ENCODE measurements at places on chromosomes 12 and 14.

- no peak for DNase-seq
Observed at GRCh38 chr12:120093592-120094355, 22.8 kb downstream of the RAB35 start.

GRCh38 chr14:99518441-99519346 is 37.5 kb downstream of the CCNK start:
- DNase-seq: peak; percentile 73

GRCh38 chr12:28446031-28446430 is 255.8 kb downstream of the CCDC91 start:
- no peak for DNase-seq

DNA sequence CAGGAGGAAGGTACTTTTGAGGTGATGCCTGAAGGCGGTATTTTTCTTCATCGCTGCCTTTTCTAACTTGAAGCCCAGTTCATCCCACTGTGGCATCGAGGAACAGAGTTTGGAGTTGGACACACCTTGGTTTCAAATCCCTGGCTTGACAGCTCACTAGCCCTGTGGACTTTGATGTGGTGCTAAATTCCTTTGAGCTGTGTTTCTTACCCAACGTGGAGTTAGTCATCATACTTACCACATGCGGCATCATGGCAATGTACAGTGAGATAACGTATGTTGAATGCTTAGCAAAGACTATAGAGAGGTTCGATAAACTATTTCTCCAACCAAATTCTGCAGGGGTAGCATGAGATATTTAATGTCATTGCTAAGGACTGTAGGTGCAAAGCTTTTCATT is 3.4 kb downstream of the PLEKHG3 start:
- no peak for DNase-seq

GRCh38 chr14:74905595-74906142 is 17.4 kb downstream of the RPS6KL1 start:
- peak; percentile 76 for DNase-seq

- no peak for DNase-seq
Observed at GRCh38 chr14:22848351-22849164, 12.2 kb downstream of the MMP14 start.

DNA sequence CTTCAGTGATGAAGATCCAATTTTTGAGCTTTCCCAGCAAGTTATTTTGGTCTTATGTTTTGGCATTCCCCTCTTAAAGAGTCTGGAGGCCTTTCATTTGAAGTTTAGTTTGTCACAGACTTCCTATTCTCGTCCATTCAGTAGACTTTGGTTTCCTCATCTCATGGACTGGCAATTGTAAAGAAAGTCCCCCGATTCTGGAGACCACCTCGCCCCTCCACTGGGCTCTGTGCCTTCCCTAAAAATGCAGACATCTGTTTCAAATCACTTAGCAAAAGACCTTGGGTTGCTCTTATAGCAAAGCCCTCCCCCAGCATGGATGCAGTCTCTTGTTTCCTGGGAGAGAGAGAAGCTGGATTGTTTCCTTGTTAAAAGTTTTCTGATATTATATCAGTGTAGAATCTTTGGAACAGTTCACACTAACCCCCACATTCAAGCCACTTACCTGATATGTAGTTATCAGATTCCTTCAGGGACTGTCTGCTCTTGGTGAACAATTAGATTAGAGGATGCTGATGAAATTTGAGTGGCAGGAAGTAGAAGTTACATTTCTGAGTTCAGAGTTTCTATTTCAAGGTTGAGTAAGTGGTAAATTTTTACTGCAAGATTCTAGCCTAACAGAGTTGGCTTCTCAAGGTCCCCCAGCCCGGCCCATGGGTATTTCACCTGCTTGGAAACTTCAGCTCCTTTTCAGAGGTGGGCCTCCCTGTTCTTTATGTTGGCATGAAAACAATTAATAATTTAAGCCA is 56.3 kb downstream of the PLXNC1 start:
- no peak for DNase-seq

DNA sequence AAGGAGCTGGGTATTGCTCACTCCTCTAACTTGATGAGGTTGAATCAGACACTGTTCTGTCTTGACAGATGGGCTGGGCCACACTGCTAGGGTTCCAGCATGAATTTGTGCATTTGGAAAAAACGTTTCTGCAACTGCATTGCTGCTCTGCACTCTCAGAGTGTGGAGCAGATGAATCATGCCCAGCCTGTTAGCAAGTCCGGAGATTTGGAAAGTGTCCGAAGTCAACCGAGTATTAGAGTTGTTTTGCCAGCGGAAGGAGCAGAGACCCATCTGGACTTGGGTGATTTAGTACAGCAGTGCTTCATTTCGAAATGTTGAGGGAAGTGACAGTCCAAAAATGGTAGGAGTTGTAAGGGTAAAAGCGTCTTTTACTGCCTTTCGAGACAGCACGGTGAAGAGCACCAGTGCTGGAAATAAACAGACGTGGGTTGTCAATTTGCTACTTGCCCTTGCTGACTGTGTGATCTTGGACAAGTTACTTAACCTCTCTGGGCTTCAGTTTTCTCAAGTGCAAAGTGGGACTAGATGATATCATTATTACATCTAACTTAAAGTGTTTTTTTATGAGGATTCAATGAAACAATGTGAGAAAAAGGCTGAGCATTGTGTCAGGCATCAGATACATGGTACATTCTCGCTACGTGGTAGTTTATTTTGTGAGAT is 139.5 kb downstream of the CHST11 start:
- no peak for DNase-seq

DNA sequence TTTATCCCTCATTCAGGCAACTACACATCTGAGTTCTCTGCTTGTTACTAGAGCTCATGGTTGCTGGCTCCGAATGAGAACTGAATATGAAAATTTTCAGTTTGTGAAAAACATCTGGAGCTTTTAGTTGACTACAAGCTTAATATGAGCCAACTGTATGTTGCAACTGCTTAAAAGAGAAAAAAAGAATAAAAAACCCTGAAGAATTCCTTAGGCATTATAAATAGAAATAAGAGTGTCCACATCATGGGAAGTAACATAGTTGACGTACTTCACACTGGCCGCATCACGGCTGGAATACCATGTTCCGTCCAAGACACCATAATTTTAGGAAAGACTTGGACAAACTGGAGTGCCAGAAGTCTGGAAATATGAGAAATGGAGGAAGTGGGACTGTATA is 57.9 kb downstream of the PDE3A start:
- DNase-seq: no peak

GRCh38 chr12:2311020-2311778 is 258.4 kb downstream of the CACNA1C start:
- no peak for DNase-seq

DNA sequence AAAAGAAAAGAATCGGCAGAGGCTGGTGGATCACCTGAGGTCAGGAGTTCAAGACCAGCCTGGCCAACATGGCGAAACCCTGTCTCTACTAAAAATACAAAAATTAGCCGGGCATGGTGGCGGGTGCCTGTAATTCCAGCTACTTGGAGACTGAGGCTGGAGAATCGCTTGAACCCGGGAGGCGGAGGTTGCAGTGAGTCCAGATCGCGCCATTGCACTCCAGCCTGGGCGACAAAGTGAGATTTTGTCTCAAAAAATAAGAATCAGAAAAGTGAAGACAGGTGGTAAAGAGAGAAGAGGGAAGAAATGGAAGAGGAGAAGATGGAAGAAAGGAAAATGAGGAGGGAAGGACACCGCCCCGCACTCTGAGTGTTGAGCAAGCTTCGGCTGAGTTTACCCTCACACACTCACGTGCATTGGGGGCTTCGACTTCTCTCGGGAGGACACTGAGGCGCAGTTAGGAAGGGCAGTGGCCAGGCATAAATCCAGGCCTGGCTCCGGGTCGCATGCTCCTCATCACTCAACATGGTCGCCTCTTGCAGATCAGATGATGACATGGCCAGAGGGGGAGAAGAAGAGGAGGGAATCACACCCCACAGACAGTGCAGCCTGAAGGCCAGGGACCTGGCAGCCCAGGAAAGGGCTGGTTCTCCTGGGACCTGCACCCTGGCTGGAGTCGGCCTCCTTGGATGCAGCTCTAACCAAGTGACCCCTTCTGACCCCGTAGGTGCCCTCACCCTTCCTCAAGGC is 61.1 kb downstream of the PRMT8 start:
- no peak for DNase-seq

- DNase-seq: no peak
Observed at GRCh38 chr12:2256915-2257314, 204.1 kb downstream of the CACNA1C start.

- no peak for DNase-seq
Observed at GRCh38 chr14:89702073-89702875, 252.3 kb downstream of the EFCAB11 start.

- no peak for DNase-seq
Observed at GRCh38 chr12:29742646-29743045, 41.1 kb downstream of the TMTC1 start.

- DNase-seq: no peak
Observed at GRCh38 chr12:23753628-23754365, 195.7 kb downstream of the SOX5 start.

GRCh38 chr12:108320507-108321293 is 18.4 kb downstream of the CMKLR1 start:
- no peak for DNase-seq

DNA sequence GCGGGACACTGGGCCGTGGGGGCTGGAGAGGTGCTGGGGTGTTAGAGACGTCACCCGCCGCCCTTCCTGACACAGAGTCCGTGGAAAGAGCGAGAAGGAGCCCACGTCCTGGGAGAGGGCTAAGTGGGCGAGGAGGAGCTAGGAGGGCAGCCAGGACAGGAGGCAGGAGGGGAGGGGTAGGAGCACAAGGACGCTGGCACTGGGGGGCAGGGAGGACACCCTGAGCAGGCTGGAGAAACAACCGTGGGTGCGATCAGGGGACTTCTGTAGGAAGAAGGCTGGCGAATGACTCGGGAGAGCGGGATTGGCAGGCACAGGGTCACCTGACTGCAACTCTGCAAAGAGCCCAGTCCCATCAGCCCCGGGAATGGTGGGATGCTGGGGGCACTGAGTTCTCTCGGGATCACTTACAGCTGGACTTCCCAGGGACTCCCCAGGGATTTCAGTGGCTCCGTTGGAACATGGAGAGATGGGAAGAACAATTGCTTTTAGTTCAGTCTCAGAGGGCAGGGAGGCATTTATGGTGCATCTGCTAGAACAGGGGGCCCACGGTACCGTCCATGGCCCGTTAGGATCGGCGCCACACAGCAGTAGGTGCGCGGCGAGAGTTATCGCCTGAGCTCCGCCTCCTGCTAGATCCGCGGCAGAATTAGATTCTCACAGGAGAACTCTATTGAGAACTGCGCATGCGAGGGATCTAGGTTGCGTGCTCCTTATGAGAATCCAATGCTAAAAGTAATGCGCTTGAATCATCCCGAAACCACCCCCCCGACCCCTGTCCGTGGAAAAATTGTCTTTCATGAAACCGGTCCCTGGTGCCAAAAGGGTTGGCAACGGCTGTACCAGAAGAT is 24.3 kb downstream of the UBR7 start:
- DNase-seq: no peak

GRCh38 chr12:19529951-19530636 is 90.8 kb downstream of the AEBP2 start:
- no peak for DNase-seq

GRCh38 chr14:82786483-82786880 is 1252.8 kb upstream of the SEL1L start:
- DNase-seq: no peak

DNA sequence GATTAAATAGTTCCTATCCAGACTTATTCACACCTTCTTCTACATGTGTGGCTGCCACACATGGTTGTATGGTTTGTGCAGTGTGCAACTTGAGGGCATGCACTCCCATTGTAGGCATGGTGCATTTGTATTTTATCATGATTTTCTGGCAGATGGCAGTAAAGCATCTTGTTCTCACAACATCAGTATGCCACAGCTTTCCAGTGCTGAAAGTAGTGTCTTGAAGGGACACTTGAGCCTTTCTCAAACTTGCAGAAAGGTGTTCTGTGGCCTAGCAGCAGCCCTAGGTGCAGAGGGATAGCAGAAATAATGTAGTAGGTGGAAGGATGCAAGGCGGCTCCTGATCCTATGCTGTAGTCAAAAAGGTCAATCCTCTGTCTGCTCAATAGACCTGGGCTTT is 72.9 kb downstream of the LMNTD1 start:
- DNase-seq: no peak

DNA sequence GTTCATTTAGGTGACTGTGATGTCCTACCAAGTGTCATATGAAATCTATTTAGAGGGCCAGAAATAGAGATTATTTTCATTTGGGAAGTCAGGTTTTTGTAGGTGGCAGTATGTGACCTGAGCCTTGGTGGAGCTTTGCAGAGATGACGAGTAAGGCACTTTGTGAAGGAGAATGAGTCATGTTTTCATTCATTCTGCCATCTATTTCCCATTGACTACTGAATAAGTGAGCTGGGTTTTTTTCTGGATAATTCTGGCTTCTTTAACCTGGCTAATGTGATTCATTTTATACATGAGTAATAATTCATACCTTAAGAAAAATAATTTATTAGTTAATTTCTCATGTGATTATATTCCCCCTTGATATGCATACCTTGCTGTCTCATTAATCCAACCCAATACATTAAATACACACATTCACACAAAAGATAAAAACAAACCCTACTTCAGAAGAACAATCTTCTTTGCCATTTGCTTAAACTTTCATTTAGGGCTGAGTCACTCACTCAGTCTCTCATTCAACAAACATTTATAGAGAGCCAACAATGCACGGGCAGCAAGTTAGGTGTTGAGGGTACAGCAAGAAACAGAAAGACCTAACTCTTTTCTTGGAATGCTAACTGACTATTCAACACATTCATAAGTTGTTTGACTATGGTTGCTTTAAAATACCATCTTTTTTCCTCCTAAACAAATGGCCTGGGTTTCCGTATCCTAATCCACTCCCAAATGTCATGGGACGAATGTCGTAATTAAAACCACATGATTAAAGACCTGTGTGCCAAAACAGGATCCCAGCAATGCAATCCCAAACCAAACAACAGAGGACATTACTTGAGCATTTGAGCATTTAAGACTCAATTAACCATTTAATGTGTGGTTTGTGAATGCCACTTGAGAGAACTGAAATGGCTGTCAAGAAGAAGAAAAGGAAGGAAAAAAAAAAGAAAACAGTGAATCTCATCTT is 78.0 kb downstream of the KITLG start:
- DNase-seq: no peak

DNA sequence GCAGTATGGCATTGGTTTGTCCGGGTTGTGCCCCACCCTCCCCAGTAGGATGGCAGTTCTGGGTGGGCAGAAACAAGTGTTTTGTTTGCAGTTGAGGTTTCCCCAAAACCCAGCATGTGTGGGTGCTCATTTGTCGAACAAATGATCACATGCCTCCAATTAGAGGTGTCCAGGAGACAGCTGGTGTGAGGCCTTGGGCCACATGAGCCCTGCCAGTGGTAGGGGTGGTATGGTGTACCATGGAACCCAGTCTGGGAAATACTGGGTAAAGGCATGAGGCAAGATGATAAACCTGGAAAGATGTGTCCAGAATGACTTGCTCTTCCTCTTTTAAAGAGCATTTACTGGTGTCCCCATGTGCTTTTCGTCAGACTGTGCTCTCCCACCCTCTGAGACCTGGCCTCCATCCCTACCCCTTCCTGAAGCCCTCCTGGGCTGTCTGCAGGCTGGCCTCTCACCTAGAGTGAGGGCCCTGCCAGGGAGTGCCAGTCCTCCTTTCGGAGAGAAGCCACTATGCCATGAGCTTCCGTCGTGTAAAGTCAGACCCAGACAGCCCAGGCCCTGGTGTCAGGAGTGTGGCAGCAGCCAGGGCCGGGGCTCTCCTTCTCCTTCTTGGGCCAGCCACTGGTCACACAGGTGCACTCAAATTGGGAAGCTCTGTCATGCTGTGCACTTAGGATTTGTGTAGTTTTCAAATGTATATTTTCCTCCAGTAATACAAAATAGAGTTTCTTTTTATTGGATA is 17.6 kb downstream of the ANKRD9 start:
- DNase-seq: no peak

GRCh38 chr12:91413581-91414546 is 231.2 kb upstream of the DCN start:
- no peak for DNase-seq

All from stimulated activated CD8-positive, alpha-beta memory T cell treated with anti-CD3 and anti-CD28 coated beads, Interleukin-4, amount 100 ng/mL, for 1 hour (primary cell).